Fibroblast of pulmonary artery (primary cell): ENCODE measurements at places on chromosomes 1 and 21.

- DNase-seq, result no peak
Observed at GRCh38 chr1:40197656-40198055, 36.5 kb downstream of the RLF start.

- no peak for DNase-seq
Observed at GRCh38 chr1:13582713-13583443, 754 bp upstream of the PDPN start.

DNA sequence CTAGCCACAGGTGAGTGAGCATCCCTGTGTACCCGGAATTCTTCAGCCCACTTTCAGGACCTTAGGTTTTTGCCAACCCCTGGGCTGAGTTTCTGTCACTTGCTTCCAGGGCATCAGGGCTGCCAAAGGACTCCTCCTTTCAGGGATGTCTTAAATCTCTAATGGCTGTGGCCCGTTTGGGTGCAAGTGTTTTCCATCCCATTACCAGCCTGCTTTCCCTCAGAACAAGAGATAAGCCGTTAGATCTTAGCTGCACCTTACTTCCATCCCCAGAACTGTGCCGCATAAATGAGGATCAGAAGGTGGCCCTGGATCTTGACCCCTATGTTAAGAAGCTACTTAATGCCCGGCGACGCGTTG lies 652 bp downstream of the SNAPIN start:
- no peak for DNase-seq

- no peak for DNase-seq
Observed at GRCh38 chr1:110408488-110408887, 994 bp upstream of the LAMTOR5 start.

- no peak for DNase-seq
Observed at GRCh38 chr1:201317551-201317950, 34.2 kb downstream of the PKP1 start.

GRCh38 chr21:46182548-46183336 lies 1.5 kb downstream of the SPATC1L start:
- no peak for DNase-seq

GRCh38 chr1:42746436-42747105 lies 6.5 kb upstream of the CLDN19 start:
- DNase-seq, result no peak

- no peak for DNase-seq
Observed at GRCh38 chr1:18794561-18794960, 64.9 kb downstream of the TAS1R2 start.

GRCh38 chr21:45207839-45208626 lies 79.7 kb downstream of the POFUT2 start:
- no peak for DNase-seq

DNA sequence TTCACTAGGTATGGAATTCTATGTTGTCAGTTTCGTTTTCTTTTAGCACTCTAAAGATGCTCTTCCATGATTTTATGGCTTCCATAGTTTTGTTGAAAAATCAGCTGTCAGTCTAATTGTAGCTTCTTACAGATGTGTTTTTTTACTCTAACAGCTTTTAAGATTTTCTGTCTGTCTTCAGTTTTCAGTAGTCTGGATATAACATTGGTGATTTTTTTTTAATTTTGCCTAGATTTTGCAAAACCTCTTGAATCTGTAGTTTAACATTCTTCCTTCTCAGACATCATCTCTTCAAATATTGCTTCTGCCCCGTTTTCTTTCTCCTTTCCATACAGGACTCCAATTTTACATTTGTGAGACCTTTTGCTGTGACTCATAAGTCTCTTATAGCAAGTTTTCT lies 17.9 kb upstream of the DYRK1A start:
- DNase-seq, result no peak

DNA sequence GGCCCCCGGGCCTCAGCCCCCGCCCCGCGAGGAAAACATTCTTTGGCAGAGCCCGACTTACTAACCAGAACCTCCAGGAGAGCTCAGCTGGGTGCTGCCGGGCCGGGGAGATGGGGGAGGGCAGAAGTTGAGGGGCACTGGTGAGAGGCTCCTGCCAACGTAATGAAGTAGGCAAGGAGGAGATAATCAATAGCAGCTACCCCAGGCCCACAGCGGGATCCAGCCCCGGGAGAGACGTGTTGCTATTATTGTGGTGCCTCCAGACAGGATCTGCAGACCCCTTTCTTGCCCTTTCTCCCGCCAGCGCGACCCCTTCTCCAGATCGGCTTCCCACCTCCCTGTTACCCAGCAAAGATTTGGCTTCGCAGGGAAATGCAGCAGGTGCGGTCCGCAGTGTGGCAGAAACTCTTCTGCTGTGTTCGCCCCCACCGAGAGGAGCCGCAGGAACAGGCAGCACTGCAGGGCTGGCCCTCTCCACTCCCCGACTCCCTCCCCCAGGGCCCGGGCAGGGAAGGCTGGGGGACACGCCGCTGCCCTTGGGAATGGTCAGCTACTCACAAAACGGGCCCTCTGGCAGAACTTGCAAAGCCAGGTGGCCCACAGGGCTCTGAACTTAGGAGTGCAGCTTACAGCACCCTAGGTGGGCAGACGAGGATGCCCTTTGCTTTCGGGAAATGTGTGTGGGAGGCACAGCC lies 1.5 kb upstream of the KCNA2 start:
- DNase-seq, result no peak

DNA sequence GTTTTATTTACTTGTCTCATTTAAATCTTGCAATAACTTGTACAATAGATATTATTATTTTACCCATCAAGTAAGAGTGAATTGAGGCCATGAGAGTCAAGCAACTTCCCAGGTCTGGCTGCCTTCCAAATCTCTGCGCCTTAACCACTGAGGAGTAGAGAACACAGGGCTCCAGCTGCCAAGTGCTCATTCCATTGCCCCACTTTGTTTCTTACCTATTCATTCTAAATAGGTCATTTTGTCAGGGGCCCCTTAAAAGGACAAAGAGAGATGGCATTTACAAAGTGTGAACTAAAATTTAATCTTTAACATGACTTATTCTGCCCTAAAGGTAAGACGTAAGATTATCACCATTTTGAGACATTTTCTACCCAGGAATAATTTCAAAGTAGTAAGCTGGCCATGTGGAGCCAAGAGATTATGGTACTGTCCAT lies 3.5 kb downstream of the PPP1R15B start:
- DNase-seq, result peak; percentile 80

DNA sequence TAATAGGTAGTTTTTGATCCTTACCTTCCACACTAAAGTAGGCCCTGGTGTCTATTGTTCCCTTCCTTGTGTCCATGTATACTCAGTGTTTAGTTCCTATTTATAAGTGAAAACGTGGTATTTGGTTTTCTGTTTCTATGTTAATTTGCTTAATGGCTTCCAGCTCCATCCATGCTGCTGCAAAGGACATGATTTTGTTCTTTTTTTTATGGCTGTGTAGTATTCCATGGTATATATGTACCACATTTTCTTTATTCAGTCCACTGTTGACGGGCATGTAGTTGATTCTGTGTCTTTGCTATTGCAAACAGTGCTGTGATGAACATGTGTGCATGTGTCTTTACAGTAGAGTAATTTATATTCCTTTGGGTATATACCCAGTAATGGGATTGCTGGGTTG lies 20.8 kb downstream of the PRCC start:
- no peak for DNase-seq

- DNase-seq, result peak; percentile 76
Observed at GRCh38 chr1:20151906-20152598, 12.9 kb downstream of the PLA2G2F start.

DNA sequence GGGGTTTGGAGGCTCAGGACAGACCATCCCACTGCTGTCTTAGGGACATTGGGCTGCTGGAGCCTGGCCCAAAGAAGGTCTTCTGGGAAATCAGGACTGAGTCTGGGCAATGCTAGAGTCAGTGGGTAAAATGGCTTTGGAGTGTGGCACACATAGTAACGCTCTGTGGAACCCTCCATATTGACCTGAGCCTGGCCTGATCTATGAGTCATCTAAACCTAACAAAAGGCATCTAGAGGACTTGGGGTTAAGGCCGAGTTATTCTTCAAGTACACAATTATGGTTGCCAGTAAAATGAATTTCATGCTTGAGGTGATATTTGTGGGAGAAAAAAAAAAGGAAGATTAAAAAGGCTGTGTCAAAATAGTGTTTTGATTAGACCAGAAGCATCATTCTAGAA lies 77.7 kb downstream of the ST6GALNAC5 start:
- DNase-seq, result no peak

DNA sequence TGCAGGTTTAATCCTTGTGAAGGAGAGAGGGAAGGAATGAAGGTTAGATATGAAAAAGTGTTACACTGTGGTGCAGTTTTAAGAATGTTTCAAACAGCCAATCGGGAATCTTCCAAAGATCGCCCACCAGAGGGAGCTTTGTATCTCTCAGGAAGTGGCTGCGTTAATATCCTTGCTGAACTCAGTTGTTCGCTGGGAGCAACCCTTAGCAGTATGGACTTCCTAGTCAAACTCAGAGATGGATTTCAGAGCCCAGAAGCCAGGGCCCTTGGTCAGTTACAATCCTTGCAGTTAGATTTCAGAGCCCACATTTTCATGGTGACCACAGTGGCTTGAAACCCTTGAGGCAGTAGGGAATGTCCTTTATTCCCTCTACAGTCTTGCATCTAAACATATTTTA lies 136.2 kb downstream of the NTNG1 start:
- peak; percentile 30 for DNase-seq

GRCh38 chr21:28871388-28872010 lies 121.2 kb downstream of the LTN1 start:
- DNase-seq, result no peak

GRCh38 chr1:125087691-125088090 lies 3902.9 kb downstream of the SRGAP2C start:
- DNase-seq, result no peak

DNA sequence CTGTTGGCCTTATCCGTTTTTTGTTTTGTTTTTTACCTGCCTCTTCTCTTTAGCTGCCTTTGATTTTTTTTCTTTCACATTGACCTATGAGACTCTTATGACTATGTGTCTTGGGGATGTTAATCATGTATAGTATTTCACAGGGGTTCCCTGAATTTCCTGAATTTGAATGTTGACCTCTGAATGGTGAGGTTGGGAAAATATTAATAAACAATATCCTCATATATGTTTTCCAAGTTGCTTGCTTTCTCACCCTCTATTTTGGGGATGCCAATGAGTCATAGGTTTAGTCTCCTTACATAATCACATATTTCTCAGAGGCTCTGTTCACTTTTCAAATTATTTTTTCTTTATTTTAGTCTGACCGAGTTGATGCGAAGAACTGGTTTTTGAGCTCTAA lies 29.6 kb downstream of the GBP5 start:
- no peak for DNase-seq

DNA sequence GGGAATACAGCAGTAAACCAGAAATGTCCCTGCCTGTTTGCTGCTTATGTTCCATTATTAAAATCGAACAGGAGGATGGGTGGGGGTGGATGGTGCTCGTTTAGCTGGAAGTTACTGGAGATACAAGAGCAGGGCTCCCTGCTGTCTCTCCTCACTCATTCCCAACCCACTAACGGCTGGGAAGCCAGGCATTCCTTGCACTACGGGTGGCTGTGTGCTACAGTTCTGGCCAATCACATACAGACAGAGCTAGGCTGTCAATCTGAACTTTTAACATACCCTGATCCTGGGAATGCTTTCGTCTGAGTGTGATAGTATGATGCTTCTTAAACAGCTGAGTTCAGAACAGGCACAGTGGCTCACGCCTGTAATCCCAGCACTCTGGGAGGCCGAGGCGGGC lies 7.0 kb downstream of the SIPA1L2 start:
- no peak for DNase-seq

GRCh38 chr21:45532826-45533360 lies 9.3 kb downstream of the SLC19A1 start:
- DNase-seq, result no peak

DNA sequence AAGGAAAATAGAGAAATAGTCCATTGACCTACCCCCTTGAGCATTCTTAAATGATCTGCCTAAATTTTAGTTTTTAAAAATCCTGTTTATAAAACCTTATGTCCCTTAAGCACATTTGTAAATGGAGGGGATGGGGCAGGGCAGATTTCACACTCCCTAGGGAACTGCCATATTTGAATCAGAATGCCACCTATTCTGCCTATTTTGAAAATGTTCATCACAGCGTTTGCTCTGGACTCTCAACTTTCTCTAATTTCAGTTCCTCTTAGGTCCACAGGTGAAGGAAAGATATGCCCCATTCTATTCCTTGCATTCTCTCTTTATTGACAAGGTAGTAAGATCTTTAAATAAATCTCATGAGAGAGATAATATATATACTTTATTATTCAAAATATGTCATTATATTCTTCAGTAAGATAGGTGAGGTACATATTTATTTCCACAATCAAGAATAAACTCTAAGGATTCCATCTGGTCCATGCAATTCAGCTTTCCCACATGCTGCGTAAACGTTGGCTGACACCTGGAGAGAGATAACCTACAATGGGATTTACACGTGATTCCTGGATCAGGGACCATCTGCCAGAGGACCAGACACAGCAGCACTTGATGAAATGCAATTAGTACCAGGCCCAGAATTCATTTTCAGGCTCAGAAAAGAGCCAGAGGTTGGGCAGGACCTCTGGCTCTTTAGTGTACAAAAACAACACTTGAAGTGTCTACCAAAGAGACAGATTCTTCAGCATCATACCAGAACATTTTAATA lies 1.2 kb upstream of the LPGAT1 start:
- no peak for DNase-seq

DNA sequence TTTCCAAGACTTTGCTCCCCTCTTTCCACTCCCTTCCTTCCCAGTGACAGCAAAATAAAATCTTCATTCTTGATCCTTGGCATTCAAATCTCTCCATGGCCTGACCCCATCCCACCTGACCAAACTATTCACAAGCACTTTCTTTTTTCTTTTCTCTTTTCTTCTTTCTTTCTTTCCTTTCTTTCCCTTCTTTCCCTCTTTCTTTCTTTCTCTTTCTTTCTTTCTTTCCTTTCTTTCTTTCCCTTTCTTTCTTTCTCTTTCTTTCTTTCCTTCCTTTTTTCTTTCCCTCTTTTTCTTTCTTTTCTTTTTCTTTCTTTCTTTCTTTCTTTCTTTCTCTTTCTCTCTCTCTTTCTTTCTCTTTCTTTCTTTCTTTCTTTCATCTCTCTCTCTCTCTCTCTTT lies 207.1 kb downstream of the ADGRL2 start:
- DNase-seq, result no peak

DNA sequence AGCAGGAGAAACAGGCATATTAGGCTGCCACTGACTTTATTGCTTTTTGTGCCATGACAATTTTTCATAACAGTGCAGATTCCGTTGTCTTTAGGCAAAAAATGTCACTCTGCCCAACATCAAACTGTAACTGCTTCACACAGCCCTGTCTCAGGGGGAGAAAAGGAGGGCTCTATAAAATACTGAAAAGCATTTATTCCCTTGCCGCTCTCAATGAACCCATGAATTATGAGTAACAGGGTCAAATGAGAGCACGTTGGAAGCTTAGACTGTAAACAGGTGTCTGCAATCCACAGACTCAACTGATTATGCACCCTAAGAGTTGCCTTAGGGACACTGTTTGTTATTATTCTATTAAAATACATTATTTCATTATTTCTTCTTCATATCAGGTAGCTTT lies 292.1 kb upstream of the FMN2 start:
- no peak for DNase-seq

- no peak for DNase-seq
Observed at GRCh38 chr1:24998563-24999245, 68.6 kb upstream of the RUNX3 start.

DNA sequence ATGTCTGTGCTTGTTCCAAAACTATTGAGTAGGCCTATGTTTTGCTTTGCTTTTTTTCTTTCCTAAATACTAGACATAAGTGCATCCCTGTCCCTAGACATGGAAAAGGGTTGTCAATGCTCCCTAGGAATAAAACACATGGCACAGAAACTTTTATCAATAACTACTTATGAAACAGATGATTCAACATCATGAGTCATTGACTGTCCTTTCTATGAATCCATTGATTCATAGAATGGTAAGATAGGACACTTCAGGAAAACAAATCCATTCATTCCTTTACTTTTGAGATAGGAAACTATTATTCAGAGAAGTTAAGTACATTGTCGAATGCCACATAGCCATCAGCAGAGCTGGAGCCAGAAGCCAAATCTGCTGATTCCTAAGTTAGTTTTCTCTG lies 147.5 kb downstream of the TSEN15 start:
- DNase-seq, result peak; percentile 18
